ENCODE measurements at places on chromosomes 6 and 20.

- no peak for DNase-seq
Measured at GRCh38 chr20:51204794-51205193, 181.9 kb upstream of the KCNG1 start.

DNA sequence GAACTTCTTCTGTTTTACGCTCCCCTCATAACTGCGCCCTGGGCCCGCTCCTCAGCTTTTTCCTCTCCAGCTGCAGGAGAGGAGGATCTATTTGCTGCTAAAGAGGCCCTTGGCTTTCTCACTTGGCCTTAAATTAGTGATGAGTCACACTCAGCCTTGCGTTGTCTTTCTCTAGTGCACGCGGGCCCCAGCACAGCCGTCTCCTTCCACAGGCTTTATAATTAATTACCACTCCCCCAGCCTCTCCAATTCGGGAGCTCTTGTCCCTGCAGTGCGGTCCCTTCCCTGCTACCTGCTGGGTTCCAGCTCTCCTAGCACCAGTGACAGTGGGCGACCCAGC, 25.2 kb downstream of the PACSIN1 start:
- no peak for DNase-seq

- DNase-seq = no peak
Measured at GRCh38 chr6:223763-224162, 68.5 kb upstream of the DUSP22 start.

DNA sequence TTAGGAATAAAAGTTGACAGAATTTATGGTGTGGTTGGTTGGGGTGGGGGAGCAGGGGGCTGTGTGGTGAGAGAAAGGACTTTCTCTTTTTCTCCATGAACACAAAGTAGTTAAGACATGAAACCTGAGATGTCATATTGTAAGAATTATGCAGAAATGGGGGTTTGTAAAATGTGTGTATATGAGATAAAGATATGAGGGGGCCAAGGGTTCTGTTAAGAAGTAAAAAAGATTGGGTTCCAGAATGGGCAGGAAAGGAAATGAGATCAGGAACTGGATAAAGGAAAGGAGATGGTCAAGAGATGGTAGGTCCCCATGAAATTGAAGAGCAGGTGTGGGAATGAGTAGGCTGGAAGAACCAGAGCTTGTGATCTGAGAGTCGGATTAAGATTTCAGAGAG, 9.7 kb downstream of the RNF146 start:
- no peak for DNase-seq

DNA sequence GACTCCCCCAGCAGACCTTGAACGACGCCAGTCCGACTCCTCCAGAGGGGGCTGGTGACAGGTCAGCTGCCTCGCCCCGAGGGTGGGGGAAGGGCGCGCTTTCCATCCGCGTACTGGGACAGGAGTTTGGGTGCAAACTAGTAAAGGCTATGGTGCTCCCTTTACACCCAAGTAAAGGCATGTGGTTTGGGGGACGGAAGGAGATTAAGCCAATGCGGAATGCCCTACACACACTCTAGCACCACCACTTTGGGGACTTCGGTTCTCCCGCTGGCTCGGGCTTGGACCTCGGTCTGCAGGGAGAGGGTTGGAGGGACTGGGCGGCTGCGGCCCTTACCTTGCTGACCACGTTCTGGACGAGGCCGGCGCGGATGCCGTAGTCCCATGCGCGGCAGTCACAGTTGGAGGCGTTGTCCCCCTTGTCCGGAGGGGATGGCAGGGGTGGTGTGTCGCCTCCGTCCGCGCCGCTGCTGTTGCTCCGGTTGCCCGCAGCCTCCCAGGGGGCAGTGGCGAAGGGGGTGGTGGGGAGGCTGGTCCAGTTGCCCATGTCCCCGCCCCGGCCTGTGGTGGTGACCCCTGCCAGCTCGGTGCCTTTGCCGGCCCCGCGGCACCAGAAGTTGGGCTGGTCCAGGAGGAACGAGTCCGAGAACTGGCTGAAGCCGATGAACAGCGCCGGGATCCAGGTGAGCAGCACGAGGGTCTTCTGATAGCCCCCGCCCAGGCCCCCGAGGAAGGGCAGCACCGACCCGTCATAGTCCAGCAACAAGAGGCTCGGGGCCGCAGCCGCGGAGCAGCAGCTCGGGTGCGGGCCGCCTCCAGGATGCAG, 1.1 kb downstream of the SLC22A23 start:
- DNase-seq = no peak

DNA sequence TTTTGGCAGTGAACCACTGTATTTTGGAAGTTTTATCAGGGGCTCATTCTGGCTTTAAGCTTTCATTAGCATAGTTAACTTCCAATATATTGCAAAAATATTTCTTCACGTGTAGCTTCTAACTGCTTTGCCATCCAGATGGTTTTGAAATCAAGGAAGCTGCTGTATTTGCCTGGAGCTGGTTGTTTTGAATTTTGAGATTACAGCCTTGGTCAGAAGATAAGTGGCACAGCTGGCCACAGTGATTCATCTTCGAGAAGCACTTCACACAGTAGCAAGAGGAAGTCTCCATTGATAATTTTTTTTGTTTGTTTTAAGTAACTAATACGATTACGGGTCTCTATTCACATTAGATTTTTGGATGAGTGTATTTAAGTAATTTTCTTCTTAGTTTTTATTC, 3.8 kb downstream of the APCDD1L start:
- no peak for DNase-seq

DNA sequence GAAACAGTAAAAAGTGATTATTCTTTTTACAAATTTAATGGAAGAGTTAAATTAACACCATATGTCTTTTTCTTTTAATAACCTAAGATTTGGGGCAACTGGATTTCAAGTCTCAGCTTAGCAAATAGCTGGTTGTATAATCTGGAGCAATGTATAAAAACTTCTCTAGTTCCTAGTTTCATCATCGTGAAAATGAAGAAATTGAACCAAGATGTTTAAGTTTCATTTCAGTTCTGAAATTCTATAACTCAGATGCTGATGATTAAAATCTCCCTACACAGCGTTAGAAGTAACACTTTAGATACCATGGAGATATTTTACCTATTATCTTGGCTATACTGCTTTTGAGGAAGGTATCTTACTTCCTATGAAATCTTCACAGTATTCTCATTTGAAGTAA, 252.0 kb downstream of the KIF16B start:
- no peak for DNase-seq

DNA sequence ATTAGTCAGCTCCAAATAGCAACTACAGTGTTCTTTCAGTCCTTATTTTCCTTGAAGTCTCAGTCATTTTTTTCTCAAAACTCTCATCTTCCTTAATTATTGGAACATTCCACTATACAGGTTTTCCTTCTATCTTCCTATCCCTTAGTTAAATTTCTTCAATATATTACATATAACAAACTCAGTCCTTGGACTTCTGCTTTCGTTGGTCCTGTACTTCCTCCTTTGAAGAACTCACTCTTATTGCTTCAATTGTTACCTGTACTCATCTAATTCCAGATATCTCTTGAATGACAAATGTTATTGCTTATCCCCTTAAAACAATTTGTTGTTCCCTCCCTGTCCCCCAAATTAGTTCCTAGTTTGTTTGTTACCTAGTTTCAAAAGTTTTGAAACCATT, 67.7 kb upstream of the NOTCH4 start:
- no peak for DNase-seq

DNA sequence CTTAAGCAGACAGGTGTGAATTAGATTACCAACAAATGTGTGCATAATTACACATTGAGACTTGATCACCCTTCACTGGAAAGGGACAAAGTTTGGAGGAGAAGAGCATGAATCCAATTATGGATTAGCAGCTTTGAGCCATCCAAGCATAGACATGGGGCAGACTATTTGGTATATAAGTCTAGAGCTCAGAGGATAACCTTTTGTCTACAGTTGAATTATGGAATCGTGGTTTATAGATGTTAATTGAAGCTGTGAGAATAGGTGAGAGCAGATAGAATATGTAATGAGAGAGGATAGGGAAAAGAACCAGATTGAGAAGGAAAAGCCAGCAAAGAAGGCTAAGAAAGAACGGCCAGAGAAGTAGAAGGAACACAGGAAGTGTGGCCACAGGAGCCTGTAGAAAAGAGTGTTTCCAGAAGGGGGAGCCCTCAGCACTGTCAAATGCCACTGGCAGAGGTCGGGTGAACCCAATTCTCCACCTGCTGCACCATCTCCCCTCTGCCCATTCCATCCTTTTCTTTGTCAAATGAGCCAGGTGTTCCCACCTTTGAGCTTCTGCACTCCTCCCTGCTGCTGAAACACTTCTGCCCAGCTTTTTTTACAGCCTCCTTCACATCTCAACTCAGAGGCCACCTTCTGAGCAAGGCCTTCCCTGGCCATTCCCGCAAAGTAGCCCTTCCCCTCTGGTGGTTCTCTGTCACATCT, 7.3 kb downstream of the DNTTIP1 start:
- DNase-seq = peak; percentile 73

DNA sequence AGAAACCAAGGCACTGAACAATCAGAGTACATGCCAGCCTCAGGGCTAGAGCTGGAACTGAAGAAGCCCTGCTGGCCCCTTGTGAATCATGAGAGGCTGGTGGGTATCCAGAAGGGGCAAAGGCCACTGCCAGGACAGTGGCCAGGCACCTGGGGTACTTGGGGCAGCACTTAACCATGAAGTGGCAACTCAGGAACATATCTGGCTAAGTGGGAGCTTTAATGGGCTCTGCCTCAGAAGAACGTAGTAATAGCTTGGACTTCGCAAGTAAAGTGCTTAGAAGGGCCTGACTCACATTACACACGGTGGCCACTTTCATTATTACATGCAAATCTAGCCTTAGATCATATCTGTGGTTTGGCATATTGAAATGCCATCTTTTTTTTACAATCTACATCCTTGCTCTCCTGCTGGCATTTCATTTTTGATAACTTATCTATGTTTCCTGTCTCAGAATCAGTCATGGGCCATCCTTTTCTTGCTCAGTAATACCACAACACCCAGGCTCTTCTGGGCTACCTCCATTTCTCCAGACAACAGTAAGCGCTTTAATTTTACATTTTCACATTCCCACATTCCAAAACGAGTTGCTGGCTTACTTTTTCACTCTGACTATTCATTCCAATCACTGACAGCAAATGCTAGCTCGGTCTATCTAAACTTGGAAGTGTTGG, 21.6 kb downstream of the NAPB start:
- no peak for DNase-seq

GRCh38 chr6:106102034-106102433, 15.9 kb downstream of the PRDM1 start:
- DNase-seq = no peak

DNA sequence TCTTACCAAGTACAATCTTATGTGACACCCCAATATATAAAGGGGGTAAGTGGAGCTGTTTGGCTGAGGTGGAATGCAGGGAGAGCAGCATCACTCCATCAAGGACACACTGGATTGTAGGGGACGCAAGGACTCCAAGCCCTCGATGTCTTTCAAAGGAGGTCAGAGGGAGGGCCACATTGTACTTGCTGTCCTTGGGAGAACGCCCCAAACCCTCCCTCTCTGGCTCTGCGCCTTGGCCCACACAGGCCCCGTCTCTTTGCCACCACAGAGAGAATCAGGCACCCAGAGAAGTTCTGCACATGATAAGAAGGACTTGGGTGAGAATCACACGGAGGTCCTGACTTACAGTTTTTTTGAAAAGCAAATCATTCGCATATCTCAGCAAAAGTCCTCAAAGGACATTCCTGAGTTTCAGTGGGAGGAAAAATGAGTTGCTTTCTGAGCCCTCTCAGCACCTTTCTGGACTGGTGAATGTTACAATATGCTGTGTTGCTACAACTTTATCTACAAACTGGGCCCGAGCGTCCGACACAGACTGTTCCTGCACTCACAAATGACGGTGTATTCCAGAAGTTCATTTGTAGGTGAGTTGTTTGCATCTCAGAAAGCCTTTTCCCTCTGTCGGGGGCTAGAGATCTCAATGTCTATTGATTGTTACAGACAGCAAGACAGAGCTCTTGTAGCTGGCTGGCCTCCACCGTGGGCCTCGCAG, 92.5 kb upstream of the AKAP12 start:
- DNase-seq = no peak

GRCh38 chr6:125747589-125748405, 1.6 kb upstream of the HEY2 start:
- peak; percentile 3 for DNase-seq

- no peak for DNase-seq
Measured at GRCh38 chr6:75180864-75181263, 25.0 kb downstream of the COL12A1 start.

DNA sequence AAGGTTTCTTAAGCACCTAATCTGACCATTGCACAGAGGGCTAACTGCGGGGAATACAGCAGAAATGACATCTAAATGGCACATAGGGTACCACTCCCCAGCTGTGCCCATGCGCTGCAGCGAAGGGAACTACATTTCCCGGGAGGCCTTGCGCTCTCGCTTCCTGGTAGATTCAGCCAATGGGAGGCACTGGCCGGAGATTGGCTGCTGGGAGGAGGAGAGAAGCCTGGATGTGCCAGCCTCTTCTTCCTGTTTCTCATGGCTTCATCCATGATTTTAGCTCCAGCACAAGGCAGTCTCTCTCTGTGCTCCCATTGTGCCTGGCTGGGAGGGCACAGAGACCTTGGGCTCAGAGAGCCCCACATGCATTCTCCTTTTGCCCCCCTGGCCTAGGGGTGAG, 101.7 kb upstream of the FOXA2 start:
- no peak for DNase-seq

- DNase-seq = no peak
Measured at GRCh38 chr20:41040855-41041254, 12.2 kb downstream of the TOP1 start.

DNA sequence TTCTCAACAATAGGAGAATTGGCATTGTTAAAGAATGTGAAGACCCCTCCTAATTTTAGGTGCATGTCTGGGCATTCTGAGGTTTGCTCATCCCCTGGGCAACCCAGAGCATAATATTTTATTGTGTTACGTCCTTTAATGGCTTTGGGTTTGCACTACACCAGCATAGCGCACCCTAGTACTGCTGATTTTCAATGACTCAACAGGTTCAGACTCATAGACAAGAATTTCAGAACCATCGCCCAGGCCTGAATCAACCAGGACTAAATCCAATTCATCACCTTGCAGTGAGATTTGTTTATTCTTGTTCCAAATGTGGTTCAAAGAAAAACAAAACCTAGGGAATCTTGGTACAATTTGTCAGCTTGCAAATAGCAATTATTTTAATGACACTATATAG, 137.8 kb upstream of the PHACTR1 start:
- no peak for DNase-seq

Data from CD4-positive, alpha-beta T cell treated with Interleukin-6 at 100 ng/mL for 8 hours (primary cell).